ENCODE measurements at places on chromosomes 13 and 19. TPM values are rescaled to one million over a fixed set of nuclear protein-coding genes. Genes with fewer than 3 reads are reported as not detected.

DNA sequence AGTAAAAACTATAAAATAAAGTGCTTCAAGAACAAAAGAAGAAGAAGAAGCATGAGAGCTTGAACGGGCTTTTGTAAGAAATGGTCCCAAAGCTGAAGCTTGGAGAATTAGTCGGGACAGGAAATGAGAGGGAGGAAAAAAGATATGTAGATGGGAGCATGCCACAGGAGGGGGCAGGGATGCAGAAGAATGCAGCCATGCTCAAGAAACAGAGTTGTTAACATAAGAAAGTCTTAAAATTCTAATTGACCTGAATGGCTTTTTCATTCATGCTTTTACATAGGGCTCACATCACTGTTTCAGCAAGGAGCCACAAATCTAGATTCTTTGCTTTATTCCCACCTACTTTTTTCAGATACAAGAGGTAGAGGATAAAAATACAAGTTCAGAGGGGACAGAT is 27.7 kb upstream of the NBEA start:
- DNase-seq, result no peak

GRCh38 chr19:5352229-5352763 is 11.7 kb upstream of the PTPRS start:
- DNase-seq, result peak; percentile 45

DNA sequence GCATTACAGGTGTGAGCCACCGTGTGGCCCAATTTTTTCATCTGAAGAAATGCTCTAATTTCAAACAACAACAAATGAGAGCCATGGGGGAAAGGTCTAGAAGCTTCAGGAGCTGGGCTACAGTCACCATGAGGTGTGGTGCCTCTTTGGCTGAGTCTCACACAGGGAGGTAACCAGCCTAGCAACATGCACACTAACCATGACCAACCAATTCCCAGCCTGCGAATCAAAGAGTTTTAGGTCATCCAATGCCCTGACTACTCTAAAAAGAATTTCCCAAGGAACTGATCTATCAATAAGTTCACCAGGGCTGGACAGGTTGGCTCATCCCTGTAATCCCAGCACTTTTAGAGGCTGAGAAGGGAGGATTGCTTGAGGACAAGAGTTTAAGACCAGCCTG is 29.9 kb downstream of the PBX4 start:
- no peak for DNase-seq

GRCh38 chr13:96229356-96229755 is 139.4 kb downstream of the HS6ST3 start:
- peak; percentile 29 for DNase-seq

- DNase-seq, result peak; percentile 29
Measured at GRCh38 chr13:78608252-78608687, 4.9 kb upstream of the POU4F1 start.

DNA sequence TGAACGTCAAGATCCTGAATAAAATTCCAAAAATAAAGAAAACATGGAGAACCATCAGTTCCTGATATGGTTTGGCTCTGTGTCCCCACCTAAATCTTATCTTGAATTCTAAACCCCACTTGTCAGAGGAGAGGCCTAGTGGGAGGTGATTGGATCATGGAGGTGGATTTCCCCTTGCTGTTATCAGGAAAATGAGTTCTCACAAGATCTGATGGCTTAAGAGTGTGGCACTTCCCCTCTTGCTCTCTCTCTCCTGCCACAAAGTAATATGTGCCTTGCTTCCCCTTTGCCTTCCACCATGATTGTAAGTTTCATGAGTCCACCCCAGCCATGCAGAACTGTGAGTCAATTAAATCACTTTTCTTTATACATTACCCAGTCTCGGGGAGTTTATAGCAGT is 827.4 kb downstream of the GPC5 start:
- DNase-seq, result no peak

- DNase-seq, result peak; percentile 62
Measured at GRCh38 chr13:78607409-78608251, 4.3 kb upstream of the POU4F1 start.

GRCh38 chr13:31413516-31413915 is 213.7 kb downstream of the B3GLCT start:
- DNase-seq, result no peak

- DNase-seq, result no peak
Measured at GRCh38 chr13:99303863-99304521, 3.2 kb downstream of the GPR183 start.

GRCh38 chr19:13493516-13494310 is 12.6 kb downstream of the CACNA1A start:
- DNase-seq, result no peak

- no peak for DNase-seq
Measured at GRCh38 chr13:97491452-97491851, 57.5 kb downstream of the RAP2A start.

GRCh38 chr19:37507167-37507464 is 377 bp downstream of the ZNF793 start:
- DNase-seq, result no peak

- DNase-seq, result peak; percentile 25
Measured at GRCh38 chr19:44796701-44797115, 12.2 kb upstream of the BCAM start.

GRCh38 chr13:99687723-99688397 is 186.6 kb downstream of the TM9SF2 start:
- DNase-seq, result peak; percentile 65

DNA sequence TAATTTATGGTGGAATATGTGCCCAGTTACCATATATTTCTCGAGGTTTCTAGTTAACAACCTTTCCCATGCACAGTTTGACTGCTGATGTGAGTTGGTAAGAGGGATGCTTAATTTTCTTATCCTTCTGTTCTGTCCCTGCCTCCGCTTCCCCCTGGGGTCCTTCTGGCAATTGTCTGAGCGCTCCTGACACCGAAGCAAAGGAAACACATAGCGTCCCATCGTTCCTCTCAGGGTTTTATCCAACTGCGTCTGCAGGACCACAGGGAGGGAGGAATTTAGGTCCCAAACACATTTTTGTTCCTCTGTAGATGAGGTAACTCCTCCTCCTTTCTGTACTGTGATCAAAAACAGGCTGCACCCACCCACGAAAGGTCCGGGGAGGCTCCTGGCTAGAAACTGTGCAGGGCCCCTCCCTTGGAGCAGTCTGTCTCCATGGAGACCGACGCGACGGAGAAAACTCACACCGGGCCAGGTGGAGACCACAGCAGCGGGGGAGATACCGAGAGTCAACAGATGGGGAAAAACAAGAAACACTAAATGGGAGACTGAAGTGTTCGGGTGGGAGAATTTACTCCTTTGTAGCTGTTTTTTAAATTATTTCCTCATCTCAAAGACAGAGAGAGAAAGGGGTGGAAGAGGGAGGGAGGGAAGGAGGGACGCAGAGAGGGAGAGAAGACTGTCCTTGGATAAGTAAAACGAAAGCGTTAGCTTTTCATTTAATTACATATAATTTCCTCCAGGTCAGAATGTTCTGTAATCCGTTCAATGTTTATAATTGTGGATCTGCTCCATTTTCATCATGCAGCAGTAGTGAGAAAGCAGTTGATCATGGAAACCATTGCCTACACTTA is 191.8 kb upstream of the NBEA start:
- DNase-seq, result peak; percentile 57

GRCh38 chr19:44741258-44741731 is 7.2 kb upstream of the BCL3 start:
- DNase-seq, result no peak

DNA sequence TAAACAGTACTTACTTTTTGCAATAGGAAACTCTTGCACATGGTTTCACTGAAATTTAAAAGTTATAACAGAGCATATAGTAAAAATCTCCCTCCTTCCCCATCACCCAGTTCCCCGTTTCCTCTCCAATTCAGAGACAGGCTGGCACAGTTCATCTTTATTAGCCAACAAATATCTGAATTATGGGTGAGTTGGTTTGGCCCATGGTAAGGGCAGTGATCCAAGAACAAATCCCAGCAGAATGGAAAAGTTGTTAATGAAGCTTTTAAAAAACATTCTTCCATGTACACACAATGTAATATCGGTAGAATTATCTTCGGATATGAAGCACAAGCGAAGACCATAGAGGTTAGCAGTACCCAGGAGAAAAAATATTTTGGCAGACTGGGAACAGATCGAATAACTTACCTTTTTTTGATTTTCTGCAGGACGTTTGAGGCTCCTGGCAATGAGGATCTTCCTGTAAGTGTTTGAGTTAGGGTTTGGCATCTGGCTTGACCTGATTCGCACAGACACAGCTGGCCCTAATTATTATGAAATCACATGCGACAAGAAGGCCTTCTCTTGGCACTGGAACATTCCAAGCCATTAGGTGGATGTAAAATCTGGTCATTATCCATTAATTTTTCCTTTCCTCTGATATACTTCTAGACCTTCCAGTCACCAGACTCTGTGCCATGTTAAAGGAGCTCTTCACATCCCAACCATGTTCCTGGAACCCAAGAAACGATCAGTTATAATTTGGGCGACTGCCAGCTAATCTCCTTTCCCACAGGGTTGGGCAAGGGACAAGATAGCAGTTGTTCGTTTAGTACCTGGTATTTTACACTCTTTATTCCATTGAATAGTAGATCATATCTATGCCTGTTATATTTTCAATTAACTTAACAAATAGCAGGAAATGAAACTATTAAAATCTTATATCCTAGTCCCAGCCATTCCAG is 139.4 kb upstream of the TSC22D1 start:
- no peak for DNase-seq

- DNase-seq, result no peak
Measured at GRCh38 chr19:14554382-14554812, 17.5 kb downstream of the NDUFB7 start.

GRCh38 chr13:104253063-104253680 is 1187.0 kb upstream of the SLC10A2 start:
- no peak for DNase-seq

DNA sequence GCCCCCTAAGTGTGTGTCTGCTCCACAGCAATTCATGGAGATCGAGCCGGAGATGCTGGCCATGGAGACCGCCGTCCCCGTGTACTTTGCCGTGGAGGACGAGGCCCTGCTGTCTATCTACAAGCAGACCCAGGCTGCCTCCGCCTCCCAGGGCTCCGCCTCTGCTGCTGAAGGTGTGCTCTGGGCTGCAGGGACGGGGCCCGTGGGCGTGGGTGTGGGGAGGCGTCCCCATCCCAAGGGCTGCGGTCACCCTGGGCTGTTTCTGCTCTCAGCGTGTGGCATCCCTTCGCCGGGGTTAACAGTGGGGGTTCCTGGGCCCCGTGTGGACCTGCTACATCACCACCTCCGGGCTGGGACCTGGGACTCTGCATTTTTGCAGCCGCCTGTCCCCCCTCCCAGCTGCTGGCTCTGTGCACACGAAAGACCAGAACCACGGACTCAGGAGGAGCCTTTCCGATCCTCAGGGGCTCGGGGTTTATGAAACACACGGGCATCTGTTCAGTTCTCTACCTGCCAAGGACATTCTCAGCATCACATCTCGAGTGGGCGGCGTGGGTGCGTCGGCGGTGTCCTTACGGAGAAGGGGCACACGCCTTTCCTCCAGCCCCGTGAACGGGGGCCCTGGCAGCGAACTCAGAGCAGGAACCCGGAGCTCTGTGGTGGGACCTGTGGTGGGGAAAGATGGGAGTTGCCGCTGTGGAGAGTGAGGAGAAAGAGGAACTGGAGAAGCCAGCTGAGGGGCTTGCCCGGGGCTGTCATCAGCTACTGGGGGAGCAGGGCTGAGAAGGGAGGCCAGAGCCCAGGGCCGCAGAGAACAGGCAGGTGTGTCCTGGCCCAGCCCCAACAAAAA is 7.8 kb downstream of the NCLN start:
- DNase-seq, result no peak

DNA sequence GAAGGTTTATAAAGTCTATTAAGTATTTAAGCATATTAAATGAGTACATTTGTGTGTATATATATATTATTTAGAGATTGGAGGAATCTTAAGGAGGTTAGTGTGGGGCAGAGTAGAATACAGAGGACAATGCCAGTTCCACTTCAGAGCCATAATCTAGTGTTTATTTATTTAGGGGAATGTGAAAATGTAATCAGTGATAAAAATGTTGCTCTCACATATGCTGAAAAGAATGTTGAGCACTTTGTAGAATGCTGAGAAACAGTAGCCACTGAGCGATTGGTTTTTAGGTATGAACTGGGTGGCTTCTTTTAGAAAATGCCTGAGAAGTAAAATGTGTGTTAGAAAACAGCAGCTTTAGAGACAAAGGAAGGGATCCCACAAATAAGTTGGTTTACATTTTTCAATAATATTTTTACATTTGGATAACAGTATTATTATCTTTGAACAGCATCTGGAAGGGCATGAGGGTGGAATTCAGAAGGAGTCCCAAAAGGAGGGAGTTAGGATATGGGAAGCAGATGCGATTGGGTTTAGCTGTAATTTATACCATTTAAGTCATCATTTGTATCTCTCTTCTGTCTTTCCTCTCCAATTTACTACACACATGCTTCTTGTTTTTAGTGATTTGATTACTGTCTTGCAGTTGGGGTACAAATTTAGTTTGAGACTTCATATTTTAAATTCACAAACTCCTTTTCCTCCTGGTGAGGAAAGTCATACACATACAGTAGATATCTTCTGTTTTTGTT is 68.6 kb downstream of the NDFIP2 start:
- DNase-seq, result no peak

DNA sequence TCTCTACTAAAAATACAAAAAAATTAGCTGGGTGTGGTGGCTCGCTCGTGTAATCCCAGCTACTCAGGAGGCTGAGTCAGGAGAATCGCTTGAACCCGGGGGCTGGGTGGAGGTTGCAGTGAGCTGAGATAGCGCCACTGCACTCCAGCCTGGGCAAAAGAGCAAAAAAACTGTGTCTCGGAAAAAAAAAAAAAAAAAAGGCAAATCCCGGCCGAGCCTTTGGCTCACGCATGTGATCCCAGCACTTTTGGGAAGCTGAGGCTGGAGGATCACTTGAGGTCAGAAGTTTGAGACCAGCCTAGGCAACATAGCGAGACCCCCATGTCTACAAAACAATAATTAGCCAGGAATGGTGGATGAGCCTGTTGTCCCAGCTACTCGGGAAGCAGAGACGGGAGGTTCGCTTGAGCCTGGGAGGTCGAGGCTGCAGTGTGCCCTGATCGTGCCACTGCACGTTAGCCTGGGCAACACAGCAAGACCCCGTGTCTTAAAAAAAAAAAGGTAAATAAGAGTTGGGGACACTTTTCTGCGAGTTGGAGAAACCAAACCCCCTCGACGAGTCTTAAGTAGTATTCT is 574 bp upstream of the GPX4 start:
- DNase-seq, result no peak

- DNase-seq, result peak; percentile 83
Measured at GRCh38 chr13:38685974-38686576, 802 bp upstream of the FREM2 start.

GRCh38 chr13:35349673-35350278 is 126.7 kb downstream of the MAB21L1 start:
- no peak for DNase-seq

GRCh38 chr19:18440936-18441803 is 3.2 kb upstream of the ISYNA1 start:
- no peak for DNase-seq

- DNase-seq, result peak; percentile 89
Measured at GRCh38 chr19:17855280-17856152, 4.2 kb upstream of the RPL18A start.

Gene NLRP5
- not detected for total RNA-seq

Gene IL4I1
- not detected for total RNA-seq

Gene HPN
- total RNA-seq, result 0.30 TPM

Gene SLC10A2
- total RNA-seq, result not detected

Gene TRPM4
- total RNA-seq, result 3.1 TPM

Gene LIM2
- total RNA-seq, result 3.2 TPM

Gene ERFL
- total RNA-seq, result 0.65 TPM

Gene GSX1
- not detected for total RNA-seq

Gene CD22
- 0.62 TPM for total RNA-seq

Gene RASGRP4
- 0.09 TPM for total RNA-seq

Gene DLL3
- total RNA-seq, result 0.37 TPM

Gene ITPKC
- total RNA-seq, result 6.5 TPM

Gene SYT5
- 0.22 TPM for total RNA-seq

Gene GPR18
- total RNA-seq, result not detected

Gene SIGLEC10
- total RNA-seq, result not detected

Gene C19orf33
- total RNA-seq, result not detected

Gene BTBD2
- 148 TPM for total RNA-seq

Measured in neural progenitor cell (in vitro differentiated cells).